ENCODE measurements at places on chromosomes 5 and 9.

GRCh38 chr5:22352493-22352892 lies 500.7 kb downstream of the CDH12 start:
- no peak for DNase-seq

GRCh38 chr5:126677121-126677520 lies 76.4 kb downstream of the PHAX start:
- no peak for DNase-seq

DNA sequence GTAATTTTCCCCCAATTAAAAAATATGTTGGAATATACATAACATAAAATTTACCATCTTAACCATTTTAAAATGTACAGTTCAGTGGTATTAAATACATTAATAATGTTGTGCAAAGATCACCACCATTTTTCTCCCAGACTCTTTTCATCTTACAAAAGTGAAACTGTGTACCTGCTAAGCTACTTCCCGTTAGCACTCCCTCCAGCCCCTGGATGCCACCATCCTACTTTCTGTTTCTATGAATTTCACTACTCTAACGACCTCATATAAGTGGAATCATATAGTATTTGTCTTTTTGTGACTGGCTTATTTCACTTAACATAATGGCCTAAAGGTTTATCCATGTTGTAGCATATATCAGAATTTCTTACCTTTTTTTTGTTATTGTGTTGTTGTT lies 112.9 kb downstream of the HSPA4 start:
- no peak for DNase-seq

- DNase-seq: no peak
Observed at GRCh38 chr5:107917983-107918382, 247.2 kb upstream of the EFNA5 start.

DNA sequence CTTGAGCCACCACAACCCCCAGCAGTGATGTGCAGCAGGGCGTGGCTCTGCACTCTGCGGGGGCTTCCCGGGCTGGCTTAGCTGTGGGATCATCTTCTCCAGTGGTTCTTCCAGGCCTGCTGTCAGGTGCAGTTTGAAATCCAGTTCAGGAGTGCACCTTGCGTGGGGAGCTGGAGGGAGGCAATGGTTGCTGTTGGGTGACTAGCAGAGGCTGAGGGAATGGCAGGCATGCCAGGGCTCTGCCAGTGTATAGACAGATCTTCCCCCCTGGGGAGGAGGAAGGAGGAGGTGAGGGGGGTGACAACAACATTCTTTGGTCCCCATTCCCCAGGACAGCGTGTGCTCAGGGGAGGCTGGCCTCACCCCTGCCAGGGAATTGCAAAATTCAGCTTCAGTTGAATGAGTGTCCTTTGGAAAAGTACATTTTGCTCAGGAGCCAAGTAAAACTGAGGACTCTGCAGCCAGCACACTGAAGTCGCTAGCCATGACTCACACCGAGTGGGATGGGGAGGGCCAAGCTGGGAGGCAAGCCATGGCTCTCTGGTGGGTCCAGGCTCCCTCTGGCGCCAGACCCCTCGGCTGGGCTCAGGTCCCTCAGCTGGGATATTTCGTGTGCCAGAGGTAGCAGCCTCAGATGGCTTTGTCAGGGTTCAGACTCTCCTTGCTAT lies 35.0 kb downstream of the ERGIC1 start:
- DNase-seq: no peak

- no peak for DNase-seq
Observed at GRCh38 chr5:38329132-38329715, 70.9 kb downstream of the EGFLAM start.

DNA sequence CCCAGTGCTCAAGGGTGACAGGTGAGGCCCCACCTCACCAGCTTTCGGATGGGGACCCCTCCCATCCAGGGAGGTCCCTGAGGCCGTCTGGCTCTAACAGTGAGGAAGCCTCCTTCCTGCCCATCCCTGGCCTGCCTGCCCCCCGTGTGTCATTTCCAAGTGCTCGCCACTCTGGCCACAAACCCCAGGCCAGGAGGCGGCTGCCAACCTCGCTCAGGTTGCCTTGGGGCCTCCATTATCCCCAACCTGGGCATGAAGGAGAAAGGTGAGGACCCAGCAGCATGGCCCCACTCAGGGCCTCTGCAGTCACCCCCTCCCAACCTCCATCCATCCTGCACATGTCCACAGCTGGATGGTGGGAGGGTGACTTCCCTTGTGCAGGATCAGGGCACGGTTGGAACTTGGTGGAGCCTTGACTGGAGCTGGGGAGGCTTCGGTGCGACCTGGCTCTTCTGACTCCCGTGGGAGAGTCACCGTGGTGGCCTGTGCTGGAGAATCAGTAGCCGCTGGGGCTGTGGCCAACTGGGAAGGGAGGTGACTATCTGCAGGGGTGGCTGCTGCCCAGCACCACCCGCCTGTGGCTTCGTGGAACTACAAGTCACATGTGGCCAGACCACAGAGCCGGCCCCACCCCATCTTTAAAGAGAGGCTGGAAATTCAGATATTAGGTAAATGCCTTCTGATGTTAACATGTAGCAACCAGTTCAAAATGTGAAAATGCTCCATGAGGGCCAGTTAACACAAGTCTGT lies 37.5 kb upstream of the GFPT2 start:
- DNase-seq: no peak

DNA sequence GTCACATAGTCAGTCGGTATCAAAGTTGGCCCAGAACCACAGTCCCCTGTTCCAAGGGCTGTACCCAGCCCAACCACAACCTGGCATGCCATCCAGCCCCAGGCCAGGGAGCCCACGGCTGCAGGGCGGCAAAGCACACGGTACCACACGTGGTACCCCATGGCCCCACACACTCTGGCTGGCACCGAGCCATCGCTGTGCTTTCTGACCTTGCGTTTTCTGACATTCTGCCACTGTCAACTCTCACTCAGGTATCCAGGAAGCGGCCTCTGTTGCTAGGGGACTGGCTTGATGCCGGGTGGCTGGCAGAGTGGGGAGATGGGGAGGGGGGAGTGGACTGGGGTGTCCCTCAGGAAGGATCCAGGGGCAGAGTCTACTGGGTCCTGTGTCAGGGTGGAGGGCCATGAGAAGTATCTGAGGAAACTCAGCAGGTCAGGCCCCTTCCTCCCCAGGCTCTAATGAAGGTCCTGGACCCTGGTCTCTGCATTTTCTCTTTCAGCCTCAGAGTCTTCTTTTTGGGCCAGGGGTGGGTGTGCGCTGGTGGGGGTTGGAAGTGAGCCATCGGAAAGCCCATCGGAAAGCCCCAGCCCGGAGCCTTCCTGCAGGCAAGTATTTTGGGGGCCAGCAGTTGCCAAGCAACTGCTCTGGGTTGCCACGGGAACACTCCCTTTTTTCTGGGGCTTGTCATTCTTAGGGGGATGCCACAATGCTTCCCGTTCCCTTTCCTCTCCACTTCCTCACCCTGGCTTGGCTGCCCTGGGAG lies 21.0 kb upstream of the RALGDS start:
- peak; percentile 80 for DNase-seq

DNA sequence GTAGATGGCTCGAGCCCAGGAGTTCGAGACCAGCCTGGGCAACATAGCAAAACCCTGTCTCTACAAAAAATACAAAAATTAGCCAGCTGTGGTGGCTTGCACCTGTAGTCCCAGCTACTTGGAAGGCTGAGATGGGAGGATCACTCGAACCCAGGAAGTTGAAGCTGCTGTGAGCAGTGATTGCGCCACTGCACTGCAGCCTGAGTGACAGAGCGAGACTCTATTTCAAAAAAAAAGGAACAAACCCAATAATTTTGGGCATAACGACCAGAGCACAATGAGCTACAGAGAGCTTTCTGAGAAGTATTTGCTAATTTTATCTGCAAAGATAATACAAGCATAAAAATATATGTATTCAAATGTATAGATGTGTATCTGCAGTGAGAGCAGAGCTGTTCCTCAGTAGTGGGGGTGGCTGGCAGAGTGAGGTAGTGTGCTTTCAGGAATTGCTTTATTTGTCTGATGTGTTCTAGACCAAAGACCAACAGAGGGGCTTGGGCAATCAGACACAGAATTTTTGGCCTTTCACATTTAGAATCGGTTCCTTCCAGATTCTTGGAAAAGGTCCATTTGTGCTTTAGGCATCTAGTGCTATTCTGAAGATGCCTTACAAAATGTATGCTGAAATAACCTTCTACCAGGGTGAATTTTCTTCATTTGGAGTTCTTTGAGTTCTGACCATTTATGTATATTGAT lies 5.2 kb downstream of the DOCK8 start:
- no peak for DNase-seq

DNA sequence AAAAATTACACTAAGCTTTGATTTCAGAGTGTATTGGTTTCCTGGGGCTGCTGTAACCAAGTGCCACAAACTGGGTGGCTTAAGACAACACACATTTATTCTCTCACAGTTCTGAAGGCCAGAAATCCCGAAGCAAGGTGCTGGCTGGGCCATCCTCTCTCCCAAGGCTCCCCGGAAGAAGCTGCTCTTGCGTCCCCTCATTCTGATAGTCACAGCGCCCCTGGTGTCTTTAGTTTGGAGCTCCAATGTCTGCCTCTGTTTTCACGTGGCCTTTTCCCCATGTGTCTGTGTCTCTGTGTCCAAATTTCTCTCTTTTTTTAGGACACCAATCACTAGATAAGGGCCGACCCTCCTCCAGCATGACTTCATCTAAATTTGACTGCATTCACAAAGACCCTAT lies 56.7 kb downstream of the ROPN1L start:
- no peak for DNase-seq

DNA sequence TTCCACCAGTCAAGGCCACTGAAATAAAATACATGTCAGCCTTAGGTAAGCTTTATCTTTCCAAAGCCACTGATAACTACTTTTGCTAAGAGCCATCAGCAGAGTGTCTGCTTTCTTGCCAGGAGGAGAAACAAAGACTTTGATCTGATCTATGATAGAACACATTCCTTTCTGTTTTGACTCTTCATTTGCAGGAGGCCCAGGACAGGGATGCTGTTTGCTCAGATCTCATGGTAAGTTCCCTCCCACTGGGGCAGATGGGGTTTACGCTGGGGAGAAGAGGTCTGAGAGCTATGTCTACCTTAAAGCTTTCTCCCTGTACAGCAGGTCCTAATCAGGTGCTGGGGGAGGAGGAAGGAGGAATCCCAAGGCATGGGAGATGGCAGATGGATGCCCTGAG lies 497.6 kb downstream of the NTRK2 start:
- no peak for DNase-seq

GRCh38 chr9:124066783-124067577 lies 55.4 kb downstream of the LHX2 start:
- no peak for DNase-seq

DNA sequence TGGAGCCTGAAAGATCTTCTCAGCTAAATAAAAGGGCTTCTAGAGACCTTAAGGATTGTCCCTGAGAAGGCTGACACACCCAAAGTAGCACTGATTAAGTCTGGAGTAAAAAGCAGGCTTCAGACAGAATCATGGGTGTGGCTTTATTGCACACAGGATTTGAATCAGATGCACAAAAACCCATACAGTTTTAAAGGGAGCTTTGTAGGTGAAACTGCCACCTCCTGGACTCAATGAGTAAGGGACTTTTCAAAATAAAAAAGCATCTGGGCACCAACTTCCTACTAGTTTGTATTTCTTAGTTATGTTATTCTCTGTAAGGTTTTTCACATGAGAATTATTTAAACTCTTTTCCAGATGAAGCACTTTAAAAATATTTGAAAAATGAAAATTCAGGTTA lies 129.4 kb downstream of the EDIL3 start:
- no peak for DNase-seq

DNA sequence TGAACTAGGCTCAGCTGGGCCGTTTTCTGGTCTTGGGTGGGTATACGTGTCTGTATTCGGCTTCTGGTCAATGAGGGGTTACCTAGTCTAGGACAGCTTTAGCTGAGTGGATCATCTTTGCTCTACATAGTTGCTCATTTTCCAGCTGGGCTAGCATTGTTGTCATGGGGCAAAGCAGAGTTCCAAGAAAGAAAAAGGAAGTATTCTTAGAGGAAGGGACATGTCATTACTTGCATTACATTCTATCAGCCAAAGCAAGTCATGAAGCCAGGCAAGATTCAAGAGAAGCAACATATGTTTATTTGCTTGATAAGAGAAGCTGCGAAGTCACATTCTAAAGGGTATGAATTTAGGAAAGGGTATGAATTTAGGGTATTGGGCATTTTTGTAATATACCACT lies 396.5 kb downstream of the ZNF608 start:
- no peak for DNase-seq

DNA sequence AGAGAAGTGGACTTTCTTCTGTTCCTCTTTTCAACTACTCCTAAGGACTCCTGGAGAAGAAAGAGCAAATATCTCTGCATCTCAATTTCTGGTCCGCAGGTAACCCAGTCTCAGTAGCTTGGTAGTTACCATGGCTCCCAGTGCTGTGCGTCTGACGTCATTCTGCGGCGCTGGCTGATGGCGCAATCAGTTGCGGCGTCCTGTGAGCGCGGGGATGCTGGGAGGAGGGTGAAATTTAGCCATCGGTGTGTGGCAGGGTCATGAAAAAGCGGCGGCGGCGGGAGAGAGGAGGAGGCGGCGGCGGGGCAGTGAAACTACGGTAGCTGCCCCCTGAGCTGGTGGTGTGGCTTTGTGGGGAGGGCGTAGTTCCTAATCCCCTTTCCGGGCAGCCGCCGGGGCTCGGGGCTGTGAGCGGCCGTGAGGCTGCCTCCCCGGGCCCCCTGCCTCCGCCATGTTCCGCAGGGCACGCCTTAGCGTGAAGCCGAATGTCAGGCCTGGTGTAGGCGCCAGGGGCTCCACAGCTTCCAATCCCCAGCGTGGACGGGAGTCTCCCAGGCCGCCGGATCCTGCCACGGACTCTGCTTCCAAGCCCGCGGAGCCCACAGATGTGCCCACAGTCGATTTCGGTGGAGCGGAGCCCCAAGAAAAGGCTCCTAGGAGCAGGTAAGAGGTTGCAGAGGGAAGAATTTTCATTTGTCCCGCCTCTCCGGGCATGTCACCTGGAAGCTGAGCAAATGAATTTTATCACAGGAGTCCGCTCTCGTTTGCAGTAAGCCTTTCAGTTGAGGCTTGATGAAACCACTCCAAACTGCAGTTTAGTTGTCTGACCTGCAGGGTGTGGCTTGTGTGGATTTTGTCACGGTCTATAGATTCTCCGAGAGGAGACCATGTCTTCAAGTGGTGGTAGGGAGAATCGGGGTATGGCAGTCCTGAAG lies at the start of gene BDP1:
TSS of gene BDP1 (plus strand) at position 225 of the 935 bp plus-strand sequence. CDS start at position 452, 227 bp downstream.
- DNase-seq: peak; percentile 93

- DNase-seq: no peak
Observed at GRCh38 chr5:9728261-9728660, 98.1 kb upstream of the TAS2R1 start.

- DNase-seq: peak; percentile 59
Observed at GRCh38 chr5:56640763-56641406, 174.5 kb upstream of the MAP3K1 start.

GRCh38 chr5:178564811-178565550 lies 25.2 kb downstream of the COL23A1 start:
- no peak for DNase-seq

Data from NCI-H2029 (cell line).